ENCODE measurements at places on chromosomes 4 and X.
A peak's percentile ranks its signal among the peaks of the same experiment; 100 is the strongest.

DNA sequence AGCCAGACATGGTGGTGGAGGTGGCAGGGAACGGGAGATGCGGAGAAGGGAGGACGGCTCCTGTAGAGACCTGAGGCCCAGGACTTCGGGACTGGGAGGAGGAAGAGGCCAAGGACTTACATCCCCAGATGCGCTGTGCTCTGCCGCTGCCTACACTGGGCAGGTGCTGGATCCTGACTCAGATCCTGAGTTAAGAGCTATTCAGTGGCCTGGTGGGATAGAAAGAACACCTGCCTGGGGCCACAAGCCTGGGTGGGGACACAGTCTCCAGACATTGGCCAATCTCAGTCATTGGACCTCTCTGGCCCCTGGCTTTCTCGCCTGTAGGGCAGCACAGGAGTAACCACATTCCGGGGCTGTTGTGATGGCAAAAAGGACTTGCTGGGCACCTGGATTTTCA is 10.9 kb upstream of the MSX1 start:
- DNase-seq: no peak

- DNase-seq: peak; percentile 60
Observed at GRCh38 chrX:13081395-13082205, 37.2 kb upstream of the FAM9C start.

DNA sequence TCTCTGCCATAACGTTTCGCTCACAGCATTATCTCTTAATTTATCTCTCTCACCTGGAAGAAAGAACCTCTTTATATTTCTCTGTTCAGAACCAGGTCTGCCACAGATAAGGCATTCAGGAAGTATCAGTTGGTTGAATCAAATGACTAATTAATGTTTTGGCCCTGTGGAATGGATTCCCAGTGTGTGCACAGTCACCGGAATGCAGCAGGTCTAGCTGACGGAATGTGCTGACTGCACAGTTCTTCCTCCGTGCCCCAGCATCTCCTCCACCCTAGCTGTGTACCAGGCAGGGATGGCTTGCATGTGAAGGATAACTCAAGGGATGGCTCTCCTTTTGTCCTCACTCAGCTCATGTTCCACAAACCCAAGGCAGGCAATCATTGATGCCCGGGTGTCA is 141.8 kb upstream of the MSX1 start:
- DNase-seq: no peak

- peak; percentile 81 for DNase-seq
Observed at GRCh38 chr4:10917566-10917965, 233.0 kb upstream of the CLNK start.

GRCh38 chrX:9351126-9351525 is 113.7 kb upstream of the TBL1X start:
- no peak for DNase-seq

DNA sequence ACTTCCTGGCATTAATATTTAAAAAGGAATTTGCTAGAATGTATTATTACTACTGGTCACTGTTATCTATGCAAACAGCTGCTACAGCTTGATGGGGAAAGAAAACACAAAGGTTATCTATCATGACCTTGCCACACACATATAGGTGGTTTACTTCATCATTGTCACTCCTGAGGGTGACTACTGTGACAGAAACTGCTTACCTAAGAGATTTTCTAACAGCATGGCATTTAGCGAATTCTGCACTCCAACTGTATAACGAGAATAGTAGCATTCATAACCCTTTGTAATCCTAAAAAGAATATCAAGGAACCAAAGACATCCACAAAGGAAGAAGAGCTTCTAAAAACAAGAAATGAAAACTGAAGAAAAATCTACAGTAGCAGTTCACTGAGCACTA is 74.6 kb upstream of the SPOCK3 start:
- no peak for DNase-seq

DNA sequence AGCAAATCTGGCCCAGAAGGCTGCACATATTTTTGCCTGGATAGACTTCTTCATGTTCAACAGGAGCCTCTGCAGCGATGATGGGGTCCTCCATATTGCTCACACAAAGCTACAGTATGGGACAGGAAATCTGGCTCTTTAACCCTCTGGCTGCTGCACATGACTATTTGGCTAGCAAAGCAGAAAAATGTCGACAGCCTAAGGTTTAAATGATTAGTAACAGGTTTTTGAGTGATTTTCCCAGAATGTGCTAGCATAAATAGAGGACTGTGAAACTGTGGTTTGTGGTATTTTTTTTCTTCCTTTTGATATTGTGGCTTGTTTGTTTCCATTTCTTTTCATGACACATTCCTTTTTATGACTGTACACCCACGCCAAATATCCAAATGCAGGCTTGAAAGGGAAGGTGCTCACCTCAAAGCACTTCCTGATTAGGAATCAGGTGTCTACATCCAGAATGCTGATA is 120.2 kb upstream of the GK2 start:
- peak; percentile 30 for DNase-seq

- DNase-seq: no peak
Observed at GRCh38 chrX:12113321-12113720, 25.0 kb upstream of the FRMPD4 start.

DNA sequence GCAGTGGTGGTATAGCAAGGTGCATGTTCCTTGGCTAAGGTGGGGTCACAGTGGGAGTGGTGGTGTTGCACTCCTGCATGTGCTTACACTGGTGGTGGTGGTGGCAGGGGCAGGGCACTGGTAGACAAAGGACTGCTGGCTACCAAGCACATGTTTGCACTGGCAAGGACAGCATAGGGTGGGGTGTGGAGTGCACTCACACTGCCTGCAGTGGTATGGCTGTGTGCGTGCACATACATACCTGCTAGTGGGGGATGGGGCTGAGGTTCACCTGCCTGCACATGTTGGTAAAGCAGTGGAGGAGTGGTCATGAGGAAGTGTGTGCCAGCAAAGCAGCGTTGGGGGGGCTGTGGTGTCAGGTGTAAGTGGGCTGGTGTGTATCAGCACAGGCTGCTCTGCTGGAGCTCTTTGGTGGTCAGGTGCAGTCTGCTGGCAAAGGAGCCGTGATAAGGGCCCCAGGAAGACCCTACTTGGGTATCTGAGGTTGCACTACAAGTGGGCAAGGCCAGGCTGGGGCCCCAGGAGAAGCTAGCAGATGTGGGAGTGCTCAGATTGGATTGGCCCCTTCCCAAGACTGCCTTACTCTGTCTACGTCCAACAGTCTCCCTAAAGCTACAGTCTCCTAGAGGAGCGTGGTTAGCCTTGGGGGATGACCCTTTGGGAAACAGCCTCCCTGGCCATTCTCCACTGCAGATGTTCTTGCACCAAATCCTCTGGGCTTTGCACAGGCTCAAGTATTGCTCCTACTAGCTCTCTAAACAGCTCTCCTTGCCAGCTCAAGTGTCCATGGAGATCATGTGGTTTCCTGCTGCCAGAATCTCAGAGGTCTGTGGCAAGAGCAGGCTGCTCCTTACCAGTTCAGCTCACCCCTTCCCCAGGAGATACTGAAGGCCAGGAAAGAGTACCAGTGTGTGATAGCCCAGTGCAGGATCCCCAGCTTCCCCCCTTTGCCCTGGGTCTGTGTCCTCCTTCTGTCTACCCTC is 486.3 kb upstream of the PABPC4L start:
- no peak for DNase-seq

DNA sequence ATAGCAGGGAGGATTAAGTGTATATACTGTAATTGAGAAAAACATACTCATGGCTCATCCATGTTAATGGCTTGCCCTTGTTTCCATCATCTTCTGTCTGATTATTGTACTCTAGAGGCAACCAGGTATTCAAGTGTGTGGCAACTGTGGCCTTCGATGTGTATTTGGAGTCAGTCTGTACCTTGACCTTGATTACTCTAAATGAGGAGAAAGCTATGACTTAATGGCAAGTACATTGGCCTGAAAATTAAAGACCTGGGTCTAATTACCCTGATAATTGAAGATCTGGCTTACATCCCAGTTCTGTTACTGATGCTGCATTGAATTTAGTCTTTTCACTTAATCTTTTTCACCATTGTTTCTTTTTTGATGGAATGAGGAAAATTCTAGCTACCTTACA is 409.2 kb downstream of the CCSER1 start:
- no peak for DNase-seq

GRCh38 chr4:168480931-168481611 is 779 bp upstream of the DDX60L start:
- DNase-seq: peak; percentile 87

DNA sequence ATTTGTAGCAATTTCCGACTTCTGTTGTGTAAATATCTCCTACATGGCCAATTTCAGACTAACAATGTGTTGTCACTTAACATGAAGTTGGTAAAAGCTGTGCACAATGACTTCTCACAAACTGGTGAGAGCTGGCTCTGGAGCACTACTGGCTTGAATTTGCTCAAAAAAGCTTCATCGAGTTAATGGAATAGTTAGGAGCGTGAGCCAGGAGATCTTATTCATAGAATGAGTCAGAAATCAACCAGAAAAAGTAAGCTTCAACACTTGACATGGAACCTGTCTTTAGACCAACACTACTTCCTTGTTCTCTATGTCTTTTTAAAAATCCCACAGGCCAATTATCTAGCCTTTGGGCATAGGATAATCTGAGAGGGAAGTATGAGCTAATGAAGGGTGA is 7.9 kb upstream of the CHRDL1 start:
- DNase-seq: no peak

DNA sequence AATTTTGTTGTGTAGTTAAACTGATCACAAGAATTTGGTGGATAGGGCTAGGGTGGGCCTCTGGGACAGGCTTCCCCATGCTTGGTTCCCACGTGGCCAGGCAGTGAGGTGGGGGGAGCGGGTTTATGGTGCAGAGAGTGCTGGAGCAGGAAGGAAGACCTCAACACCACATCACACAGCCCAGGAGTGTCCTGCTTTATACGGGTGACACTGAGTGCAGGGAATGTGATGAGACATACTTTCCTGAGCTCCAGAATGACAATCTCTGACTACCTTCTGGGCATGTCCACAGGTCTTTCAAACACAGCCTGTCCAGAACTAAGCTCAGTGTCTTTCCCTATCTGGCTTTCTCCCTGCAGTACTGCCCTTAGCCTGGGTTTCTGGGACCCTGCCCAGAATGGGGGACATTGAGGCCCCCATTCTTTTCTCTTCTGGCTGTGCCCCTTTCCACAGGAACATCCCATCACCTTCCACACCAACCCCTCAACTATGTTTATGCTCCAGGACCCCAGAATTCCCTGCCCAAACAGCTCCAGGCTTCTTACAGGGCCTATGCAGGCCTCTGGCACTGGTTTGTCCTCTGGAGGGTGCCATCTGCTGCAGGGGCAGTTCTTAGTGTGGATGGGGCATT is 36.5 kb upstream of the RASL11B start:
- no peak for DNase-seq

GRCh38 chrX:107421337-107421861 is 28.1 kb upstream of the FRMPD3 start:
- no peak for DNase-seq

DNA sequence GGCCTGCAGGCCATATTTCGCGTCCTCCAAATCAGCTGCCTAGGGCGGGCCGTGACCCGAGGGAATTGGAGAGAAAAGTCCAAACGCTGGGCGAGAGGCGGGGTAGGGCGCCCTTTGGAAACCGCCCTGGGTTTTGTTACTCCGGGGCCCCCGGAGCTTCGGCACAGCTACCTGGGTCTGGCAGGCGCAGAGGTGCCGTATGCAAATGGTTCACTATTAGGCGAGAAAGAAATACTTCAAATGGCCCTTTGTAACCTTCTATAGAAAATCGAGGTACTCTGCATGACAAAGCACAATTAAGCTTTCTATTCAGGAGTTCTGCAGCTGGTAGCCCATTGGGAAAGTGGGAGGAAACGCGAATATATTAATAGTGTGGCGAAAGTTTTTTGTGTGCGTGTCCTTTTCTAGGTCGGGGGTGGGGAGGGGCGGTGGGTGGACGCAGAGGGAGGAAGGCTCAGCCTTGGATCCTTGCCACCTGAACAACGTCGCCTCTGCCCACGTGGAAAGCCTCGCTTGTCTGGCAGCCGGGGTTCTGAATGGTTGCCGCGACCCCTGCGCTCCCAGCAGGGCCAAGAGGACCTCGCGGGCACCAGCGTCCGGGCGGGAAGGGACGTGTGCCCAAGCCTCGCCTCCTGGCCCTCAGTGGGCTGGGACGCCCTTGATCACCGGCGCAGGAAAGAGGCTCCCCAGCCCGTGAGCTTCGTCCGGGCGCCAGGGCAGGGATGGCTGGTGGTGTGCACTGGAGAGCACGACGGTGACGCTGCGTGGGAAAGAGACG is 9.5 kb downstream of the GSX2 start:
- no peak for DNase-seq

DNA sequence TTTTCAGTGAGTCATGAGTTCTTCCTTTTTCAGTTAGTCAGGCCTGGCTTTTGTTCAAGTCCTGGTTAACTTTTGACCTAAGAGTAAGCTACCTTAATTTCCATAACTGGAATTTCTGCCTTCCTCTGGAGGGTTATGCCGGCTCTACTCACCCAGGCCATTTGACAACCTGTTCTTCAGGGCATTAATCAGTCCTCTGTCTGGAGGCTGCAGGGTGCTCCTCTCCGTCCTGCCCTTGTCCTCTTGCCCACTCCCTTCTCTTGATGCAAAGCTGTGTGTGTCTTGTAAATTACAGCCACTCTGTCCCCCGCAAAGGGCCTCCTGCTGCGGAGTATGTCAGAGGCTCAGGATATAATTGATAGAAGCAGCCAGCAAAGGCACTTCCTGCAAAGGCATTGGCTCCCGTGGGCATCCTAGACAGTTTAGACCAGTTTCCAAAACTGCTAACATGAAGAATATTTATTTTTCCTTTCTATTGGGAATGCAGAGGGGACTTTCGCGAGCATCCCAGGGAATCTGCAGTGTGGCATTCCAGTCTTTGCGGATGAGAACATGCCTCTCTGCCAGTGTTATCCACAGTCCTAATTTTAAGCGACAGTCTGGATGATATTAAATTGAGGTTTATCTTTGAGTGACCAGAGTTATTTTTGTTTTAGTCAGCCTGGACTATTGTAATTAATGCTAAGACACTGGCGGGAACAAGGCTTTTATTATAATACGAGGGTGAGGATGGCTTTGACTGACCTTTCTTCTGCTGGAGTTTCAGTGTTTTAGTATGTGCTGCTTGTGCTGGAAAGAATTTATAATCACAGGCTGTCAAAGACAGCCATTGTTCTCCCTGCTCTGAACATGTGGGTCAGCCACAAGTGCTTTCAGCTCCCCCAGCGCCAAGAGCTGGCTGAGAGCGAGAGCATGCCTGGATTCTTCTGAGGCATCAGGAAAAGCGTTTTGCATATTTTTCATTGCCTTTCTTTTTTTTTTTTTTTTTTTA is 74.2 kb downstream of the LIMCH1 start:
- DNase-seq: peak; percentile 58

DNA sequence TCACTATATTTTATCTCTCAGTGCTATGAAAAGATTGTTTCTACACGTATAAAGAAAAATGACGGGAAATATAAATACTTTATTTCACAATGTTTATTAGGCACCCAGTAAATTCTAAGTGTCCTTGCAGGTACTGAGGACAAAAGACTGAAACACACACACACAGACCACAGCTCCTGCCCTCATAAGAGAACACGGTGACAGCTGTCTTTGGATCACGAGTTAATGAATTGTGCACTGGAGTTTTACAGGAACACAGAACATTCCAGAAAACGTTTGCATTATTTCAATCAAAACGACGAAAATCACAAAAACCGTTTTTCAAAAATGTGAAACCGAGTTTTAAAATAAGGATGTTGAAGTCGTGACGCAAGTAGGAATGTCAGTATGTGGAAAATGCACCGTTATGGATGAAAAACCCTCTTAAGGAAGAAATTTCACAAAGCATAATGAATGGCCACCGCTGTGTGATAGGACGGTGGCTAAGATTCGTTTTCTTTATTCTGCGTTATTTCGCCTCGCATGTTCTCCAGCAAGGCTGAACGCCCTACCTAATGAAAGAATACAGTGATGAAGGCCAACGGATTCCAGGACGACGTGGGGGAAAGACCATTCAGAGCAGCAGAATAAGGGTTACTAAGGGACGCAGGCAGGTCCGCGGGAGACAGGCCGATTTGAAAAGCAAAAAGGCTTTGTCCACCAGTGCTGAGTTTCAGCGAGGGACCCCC is 24.2 kb downstream of the FAM156A start:
- DNase-seq: no peak

All from fibroblast of skin of right quadriceps (primary cell).